ENCODE measurements at places on chromosomes 2 and 18.

- DNase-seq = no peak
Measured at GRCh38 chr2:26685341-26685740, 7.2 kb upstream of the KCNK3 start.

DNA sequence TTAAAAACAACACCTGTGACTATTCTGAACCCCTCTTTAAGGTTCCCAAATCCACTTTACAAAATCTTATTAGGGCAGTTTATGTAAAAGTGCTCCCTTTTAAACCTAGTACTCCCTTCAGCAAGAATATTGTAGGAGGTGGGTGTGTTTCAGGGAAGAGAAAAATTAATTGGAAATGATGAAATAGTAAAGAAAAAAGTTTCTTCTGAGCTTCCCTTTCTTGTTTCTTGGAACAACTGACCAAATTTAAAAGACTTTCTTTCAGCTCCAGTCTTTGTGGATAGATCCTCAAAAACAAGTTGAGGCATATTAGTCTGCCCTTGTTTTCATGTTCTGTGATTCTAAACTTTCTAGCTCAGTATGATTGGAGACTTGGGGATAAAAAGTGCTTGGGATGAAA lies 3.0 kb downstream of the VWA3B start:
- no peak for DNase-seq

- no peak for DNase-seq
Measured at GRCh38 chr2:232419245-232420072, 12.8 kb downstream of the ALPG start.

- no peak for DNase-seq
Measured at GRCh38 chr18:76188097-76188496, 306.9 kb downstream of the ZNF516 start.

DNA sequence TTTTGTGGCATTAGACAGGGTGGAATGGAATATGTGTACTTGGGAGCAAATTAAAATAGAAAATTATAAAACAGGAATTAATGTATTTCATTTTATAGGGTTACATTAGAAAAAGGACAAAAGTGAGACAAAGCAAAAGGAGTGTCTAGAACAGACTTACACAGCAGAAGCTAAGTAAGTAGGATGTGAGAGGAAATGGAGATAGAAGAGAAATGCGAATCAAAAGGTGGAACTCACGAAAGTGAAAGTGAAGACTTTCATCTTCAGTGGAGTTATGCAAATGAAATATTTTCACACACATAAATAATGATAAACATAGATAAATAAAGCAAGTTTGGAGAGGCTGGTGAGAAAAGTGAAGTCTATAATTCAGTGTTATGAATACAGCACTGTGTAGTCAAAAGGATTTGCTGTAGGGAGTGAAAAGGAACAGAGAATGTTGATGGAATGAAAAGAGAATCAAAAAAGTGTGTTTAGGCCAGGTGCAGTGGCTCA lies 94.8 kb downstream of the DLGAP1 start:
- no peak for DNase-seq

GRCh38 chr2:189836644-189837043 lies 52.4 kb downstream of the PMS1 start:
- no peak for DNase-seq

- DNase-seq = no peak
Measured at GRCh38 chr2:142218471-142218870, 87.7 kb upstream of the LRP1B start.

DNA sequence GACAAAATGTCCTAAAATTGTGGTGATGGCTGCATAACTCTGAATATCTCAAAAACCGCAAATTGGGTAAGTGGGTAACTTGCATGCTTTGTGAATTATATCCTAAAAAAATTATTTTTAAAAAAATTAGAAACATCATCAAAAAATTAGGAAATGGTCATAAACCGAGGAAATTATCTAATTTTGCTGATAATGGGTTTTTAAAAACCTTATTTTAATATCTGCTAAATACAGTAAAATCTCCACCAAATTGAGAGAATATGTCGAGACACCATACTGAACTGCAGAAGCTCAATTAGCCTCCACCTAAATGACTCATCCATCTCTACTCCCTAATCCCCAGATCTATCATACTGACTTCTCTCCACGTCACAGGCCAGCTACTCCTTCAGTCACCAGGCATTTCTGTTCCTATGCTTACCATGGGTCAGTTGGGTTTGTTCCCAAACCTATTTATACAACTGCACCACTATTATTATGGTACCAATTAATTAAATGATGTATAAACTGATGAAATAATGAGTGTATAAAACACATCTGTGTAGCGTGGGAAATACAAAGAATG lies 36.1 kb downstream of the SPIRE1 start:
- no peak for DNase-seq

DNA sequence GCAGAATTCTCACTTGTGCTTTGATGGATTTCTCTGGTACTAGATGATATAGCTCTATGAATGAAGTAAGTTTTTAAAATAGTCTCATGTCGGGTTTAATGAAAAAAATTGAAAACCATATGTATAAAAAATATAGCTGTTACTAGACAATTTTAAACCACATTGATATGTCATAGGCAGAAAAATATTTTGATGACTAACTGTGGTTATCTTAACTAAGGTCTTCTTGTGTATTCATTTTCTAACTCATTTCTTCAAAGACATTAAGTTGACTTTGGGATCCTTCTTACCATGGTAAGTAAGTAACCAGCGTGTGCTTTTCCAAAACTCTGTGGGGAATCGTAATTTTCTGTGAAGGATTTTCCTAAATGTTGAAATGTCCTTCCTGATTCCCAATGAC lies 160.9 kb upstream of the COL3A1 start:
- no peak for DNase-seq

- no peak for DNase-seq
Measured at GRCh38 chr2:29881089-29881730, 40.2 kb downstream of the ALK start.

GRCh38 chr18:58391932-58392323 lies 237.0 kb downstream of the ALPK2 start:
- DNase-seq = no peak

DNA sequence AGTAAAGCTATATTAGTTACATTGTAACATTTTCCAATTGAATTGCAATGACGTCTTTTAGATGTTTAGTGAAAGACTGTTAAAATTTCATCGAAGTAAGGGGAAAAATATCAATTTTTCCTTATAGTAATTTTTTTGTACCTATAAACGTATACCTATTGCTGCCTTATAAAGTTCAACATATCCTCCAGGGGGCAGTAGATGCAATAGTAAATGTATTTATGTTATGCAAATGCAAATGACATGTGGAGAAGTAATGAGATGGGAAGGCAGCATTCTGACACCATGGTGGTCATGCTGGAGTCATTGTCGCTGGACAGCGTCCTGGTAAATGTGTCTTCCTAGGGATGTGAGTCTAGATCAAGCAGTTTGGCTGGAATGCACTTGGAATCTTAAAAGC lies 38.7 kb downstream of the MSTN start:
- peak; percentile 17 for DNase-seq

- no peak for DNase-seq
Measured at GRCh38 chr18:78448106-78448505, 531.5 kb upstream of the SALL3 start.

GRCh38 chr18:52523566-52523965 lies 183.6 kb downstream of the DCC start:
- no peak for DNase-seq

- DNase-seq = no peak
Measured at GRCh38 chr2:73859721-73860586, 31.2 kb downstream of the STAMBP start.

DNA sequence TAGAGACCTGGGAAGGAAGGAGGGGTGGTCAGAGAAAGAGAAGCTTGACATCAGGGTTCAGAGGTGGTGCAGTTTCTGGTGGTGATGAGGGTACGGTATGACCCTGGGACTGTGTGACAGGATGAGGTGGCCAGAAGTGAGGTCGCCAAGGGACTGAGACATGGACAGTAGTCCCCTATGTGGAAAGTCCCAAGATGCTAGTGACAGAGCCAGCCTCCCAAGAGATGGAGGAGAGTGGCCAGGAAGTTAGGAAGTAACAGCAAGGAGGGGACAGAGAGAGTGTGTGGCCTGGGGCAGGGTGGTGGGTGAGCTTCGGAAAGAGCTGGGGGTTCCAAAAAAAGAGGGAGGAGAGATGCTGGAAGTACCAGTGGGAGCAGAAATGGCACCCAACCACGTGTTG lies 66.0 kb downstream of the SMAD7 start:
- no peak for DNase-seq

DNA sequence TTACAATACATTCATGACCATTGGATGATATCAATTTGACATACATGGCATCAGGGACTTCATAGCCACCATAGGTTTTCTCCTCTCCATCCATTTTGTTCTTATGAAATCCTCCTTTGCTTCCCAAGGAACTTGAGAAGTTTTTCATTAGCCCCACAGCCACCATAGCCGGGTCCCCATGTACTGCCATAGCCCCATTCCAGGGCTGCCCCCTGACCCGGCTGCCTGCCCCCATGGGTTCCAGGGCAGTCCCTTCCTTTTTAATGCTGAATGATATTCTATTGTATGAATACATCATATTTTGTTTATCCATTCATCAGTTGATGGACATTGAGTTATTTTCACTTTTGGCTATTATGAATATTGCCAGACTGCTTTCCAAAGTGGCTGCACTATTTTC lies 20.4 kb downstream of the ATP6V1B1 start:
- DNase-seq = no peak

DNA sequence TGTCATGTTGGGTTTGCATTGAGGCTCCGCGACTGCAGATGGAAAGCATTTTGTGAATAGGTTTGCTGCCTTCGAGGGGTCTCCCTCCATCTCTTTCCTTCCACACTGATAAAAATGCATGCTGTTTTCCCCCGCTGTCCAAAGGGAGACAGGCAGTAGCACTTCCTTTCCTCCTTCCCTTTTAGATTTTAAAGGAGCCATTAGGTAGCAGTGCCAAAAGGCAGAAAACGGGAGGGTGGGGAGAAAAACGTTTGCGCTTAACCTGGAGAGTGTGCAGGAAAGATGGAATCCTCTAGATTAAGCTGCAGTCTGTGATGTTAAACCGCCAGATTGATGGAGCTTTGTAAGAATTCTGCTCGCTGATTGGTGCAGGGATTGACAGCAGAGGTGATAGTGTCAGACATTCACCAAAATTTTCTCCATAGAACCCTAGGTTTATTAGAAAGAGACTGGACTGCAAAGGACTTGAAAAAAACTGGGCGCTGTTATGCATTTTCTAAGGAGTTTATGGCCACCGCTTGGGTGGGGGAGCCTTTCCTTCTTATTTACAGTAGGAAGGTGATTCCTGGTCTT lies 688 bp downstream of the MAPRE2 start:
- DNase-seq = peak; percentile 44

GRCh38 chr2:98870516-98871158 lies 65.4 kb downstream of the CRACDL start:
- no peak for DNase-seq

- no peak for DNase-seq
Measured at GRCh38 chr2:24984912-24985311, 13.2 kb upstream of the DNAJC27 start.
